ENCODE measurements at places on chromosomes 3 and 15.

DNA sequence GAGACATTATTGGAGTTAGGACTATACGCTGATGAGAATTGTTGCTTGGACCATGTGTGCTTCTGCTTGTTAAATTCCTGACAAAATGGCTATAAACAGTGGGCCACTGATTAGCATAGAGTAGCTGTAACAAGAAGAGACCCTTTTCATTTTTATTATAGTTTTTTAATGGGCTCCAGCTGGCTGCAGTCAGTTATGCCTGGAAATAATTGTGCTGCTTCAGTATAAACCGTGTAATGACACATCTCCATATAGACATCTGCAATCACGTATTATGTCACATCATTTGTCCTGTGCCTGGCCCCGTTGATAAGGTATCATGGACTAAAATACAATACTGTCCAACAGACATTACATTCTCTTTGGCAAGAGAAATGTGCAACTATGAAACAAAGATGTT is 50.9 kb downstream of the ARPP21 start:
- DNase-seq: no peak

DNA sequence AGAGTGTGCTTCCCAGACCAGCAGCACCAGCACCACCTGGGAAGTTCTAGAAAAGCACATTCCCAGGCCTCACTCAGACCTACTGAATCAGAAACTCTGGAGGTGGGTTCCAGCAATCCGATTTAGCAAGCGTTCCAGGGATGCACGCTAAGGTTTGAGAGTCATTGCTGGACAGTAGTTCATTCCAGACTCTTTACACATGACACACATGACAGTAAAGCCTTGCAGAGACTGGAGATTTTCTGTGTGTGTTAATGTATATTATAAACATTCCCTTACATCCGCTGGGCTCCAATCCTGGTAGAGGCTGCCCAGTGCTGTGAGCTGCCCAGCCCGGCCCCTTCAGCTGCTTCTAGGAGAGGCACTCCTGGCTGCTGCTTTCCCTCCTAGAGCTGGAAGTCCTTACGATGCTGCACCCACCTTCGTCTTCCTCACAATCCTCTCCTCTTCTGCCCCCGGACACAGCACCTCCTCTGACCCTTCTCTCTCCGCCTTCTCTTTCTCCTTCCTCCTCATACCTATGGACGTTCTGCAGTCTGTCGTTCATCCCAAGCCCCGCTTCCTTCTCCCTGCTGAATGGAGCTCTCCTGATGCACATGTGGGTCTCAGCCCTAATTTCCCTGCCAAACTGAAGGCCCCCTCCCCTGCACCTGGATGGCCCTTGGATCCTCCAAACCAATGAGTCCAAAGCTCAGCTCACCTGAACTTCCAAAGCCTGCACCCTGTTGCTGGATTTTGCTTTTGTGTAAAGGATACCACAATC is 44.4 kb downstream of the ITGA11 start:
- DNase-seq: no peak

DNA sequence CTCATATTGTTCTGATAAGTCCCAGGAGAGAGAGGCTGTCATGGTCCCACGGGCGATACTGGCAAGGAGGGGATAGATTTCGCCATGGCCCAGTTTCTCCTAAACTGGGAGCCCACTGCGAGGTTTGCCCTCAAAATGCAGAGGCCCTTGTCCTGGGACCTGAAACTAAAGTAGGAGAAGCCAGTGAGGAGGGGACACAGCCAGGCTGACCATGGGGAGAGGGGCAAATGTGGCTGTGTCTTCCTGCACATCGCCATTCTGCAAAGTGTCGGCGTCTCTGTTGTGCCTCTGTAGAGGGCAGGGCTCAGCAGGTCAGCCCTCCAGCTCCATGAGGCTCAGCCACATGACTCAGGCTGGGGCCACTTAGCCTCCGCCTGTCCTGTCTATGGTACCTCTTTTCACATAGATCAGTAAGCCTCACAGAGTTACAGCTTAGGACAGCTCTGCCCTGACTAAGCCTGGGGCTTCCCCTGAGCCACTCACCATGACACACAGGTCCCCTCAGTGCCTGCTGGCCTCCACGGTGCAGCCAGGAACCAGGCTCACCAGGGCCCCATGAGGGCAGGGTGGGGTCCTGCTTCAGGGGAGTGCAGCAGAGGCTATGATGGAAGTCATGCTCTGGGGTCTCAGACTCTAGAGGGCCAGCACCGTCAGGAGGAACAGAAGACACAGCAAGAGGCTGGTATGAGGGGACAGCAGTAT is 28.6 kb upstream of the PLXNA1 start:
- DNase-seq: no peak

GRCh38 chr15:40092256-40092978 is 16.3 kb downstream of the BMF start:
- DNase-seq: no peak

- DNase-seq: no peak
Measured at GRCh38 chr3:118890206-118890605, 144.4 kb downstream of the IGSF11 start.

GRCh38 chr3:20622304-20622703 is 436.3 kb upstream of the SGO1 start:
- DNase-seq: no peak

DNA sequence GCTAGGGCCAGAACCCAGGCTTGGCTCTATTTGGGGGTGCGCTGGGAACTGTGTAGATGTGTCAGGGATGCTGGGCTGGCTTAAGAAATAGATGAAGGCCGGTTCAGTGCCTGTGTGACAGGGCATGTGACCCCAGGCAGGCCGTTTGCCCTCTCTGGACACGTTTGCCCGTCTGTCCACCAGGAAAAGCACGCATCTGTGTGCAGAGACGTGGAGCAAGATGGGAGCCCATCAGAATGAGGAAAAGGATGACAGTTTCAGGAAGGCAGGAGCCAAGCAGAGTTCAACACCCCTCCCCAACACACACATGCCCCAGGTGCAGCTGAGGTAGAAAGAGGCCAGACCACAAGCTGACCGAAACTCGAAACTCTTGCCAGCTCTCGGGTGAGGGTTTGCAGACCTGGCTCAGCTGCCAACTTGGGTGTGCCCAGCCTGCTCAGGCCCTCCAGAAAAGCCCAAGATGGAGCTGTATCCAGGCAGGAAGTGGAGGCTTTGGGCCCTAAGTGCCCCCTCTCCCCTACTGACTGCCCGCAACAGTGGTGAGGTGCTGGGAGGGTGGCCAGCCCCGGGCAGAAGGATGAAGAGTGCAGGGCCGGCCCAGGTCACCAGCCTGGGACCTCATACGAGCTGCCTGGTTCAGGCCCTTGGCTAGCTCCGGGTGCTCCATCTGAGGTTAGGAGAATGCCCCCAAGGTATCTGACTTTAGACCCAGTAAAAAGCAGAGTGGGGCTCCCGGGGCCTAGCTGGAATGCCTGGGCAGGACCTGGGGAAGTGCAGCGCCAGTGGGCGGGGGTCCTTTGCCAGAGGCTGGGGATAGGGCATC is 10.2 kb upstream of the MESP1 start:
- DNase-seq: no peak

GRCh38 chr3:137032465-137033120 is 74.8 kb downstream of the IL20RB start:
- DNase-seq: peak; percentile 79

GRCh38 chr3:186354100-186354499 is 7.9 kb downstream of the DGKG start:
- DNase-seq: no peak

DNA sequence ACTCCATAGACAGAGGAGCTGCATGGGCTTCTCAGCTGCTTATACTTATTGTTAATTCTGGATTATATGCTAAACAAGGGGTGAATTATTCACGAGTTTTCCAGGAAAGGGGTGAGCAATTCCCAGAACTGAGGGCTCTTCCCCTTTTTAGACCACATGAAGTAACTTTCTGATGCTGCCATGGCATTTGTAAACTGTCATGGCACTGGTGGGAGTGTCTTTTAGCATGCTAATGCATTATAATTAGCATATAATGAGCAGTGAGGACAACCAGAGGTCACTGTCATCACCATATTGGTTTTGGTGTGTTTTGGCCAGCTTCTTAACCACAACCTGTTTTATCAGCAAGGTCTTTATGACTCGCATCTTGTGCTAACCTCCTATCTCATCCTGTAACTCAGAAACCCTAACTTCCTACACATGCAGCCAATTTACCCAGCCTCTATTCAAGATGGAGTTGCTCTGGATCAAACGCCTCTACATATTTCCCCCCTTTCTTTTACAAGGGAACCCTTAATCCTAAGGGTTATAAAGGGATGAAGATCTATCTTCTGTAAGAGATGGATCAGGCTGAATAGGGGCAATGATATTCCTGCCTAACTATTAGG is 12.1 kb upstream of the DMXL2 start:
- DNase-seq: no peak

Measured in common myeloid progenitor, CD34-positive (primary cell).